ENCODE measurements at places on chromosomes 2 and 18.

DNA sequence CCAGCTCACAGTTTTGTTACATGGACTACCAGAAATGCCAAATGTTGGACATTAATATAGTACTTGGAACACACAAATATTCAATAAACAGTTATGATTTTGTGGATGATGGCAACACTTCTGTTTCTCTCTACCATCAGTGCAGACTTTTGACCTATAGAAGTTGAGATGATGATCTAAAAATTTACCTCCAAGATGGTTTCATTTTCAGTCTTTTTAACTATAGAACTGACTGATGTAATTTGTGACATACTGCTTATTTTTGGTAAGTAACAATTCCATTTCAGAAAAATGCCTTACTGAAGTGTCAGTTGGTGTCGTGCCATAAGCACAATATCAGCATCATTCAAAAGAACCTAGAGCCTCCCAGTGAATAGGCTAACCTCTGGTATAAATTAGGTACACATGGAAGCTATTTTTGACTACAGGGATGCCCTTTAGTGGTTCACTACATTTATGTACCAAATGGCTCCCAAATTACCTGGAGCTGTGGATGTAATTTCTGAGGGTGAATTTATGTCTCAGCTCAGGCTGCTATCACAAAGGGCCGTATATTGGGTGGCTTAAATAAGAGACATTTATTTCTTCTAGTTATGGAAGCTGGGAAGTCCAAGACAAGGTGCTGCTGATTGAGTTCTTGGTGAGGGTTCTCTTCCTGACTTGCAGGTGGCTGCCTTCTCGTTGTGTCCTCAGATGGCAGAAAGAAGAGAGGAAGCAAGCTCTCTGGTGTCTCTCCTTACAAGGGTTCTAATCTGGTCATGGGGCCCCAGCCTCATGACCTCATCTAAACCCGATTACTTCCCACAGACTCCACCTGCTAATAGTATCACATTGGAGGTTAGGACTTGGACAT, 66.5 kb downstream of the ALPK2 start:
- no peak for DNase-seq

DNA sequence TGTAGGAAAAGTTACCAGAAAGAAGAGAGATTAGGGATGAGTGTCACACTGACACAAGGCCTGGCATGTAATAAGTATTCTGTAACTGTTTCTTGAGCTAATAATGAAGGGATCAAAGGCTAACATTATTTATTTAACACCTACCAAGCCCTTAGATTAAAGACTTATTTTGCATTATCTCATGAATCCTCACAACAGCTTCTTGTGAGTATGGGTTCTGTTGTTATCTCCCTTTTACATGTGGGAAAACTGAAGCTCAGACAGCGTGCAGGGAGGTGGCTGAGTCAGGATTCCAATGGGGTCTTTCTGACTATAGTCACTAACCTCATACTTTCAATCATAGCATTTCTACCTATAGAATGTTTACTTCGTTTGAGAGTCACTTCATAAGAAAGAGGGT, 79.0 kb upstream of the PROKR1 start:
- no peak for DNase-seq

DNA sequence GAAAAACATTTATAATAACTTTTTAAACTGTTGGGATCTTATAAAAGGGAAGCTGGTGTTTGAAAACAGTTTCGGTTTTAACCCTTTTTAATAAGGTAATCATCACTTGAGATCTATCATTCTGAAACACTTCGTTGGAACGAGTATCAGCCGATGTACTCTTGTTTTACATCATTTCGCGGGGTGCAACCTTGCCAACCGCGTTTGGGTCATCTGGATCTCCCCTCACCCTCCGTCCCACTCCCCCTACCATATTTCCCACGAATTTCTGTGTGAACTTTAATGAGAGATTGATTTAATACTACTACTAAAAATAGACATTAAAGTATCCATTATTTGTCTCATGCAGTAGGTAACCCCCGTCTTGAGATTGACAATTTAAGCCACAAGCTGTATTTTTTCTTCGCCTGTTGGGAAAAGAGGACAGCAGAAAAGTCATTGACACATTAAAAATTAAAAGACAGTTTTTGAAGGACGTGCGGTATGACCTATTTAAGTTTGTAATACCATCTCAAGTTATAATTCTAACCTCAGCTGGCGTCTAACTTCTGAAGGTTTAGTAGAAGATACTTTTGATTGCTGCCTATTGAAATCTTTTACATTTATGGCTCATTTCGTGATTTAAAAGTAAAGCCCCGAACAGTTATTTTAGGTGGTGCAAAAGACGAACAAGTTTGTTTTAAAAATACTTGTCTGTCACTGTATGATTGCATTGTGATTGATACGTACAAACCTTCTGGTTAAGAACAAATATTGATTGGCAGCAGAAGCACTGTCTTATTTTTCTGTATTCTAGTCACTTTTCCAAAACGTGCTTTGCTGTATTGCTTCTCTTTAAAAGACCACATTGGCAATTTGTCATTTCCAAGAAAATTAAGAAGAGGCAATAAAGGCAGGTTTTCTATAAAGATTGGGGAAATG, 1.5 kb downstream of the CREB1 start:
- no peak for DNase-seq

DNA sequence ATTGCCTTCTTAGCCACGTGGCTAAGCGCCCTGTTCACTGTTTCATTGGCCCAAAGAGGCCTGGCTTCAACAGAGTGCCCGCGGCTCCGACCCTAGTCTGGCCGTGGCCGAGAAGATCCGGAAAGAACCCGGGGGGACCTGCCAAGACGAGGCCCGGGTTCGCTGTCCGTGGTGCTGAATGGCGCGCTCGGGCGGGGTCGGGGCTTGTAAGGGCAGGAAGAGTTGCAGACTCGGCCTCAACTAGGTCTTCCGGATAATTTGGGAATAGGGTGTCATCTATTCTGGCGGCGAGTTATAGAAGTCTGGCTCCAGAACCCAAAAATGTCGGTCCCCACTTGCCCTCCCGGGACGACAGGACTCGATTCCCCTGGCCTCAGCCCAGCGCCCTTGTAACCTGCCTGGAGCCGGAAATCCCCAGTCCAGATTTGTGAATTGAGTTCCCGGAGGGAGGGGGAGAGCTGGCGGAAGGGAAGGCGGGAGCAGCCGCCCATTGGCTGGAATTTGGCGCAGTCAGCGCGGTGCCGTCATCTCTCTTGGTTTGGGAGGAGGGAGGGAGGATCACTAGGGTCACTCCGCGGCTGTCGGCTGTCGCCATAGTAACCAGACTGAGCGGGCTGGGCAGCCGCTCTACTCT, 3.5 kb downstream of the CDK5R2 start:
- no peak for DNase-seq

DNA sequence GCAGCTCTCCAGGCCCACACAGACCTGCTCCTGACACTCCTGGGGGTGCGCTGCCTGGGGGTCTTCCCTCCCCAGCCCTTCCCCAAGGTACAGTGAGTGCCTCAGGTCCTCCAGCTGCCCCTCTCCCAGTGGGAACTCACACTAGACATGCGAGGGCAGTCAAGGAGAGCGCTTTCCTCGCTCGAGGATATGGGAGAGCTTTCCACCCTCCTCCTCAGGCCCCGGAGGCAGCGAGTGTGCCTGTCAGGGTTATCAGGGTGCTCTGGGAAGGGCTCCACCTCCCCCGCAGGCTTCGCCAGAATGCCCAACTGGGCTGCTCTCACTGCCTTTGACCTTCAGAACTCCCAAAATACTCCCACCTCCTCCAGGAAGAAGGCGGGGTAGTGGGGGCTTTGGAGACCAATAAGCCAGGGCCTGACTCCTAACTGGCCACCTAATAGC, 85.7 kb upstream of the LAPTM4A start:
- DNase-seq = no peak

DNA sequence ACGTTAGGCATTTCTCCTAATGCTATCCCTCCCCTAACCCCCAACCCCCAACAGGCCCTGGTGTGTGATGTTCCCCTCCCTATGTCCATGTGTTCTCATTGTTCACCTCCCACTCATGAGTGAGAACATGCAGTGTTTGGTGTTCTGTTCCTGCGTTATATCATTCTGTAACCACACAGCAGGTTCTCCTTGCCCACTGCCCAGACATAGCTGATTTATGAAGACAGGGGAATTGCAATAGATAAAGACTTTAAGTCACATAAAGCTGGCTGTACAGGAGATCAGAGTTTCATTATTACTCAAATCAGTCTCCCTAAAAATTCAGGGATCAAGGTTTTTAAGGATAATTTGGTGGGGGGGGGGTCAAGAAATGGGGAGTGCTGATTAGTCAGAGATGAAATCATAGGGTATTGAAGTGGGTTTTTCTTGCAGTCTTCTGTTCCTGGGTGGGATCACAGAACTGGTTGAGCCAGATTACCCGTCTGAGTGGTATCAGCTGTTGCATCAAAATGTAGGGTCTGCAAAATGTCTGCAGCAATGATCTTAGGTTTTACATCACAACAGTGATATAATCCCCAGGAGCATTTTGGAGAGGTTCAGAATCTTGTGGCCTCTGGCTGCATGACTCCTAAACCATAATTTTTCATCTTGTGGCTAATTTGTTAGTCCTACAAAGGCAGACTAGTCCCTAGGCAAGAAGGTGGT, 392.1 kb upstream of the KCNJ3 start:
- no peak for DNase-seq

All from activated CD8-positive, alpha-beta memory T cell treated with anti-CD3 and anti-CD28 coated beads for 4 hours (primary cell).